ENCODE measurements at places on chromosomes 1 and 21.

GRCh38 chr1:116875391-116875790 lies 34.3 kb upstream of the PTGFRN start:
- no peak for DNase-seq

GRCh38 chr1:164515231-164515630 lies 43.8 kb upstream of the PBX1 start:
- DNase-seq = no peak

- DNase-seq = no peak
Observed at GRCh38 chr1:68745451-68745850, 248.6 kb upstream of the DEPDC1 start.

DNA sequence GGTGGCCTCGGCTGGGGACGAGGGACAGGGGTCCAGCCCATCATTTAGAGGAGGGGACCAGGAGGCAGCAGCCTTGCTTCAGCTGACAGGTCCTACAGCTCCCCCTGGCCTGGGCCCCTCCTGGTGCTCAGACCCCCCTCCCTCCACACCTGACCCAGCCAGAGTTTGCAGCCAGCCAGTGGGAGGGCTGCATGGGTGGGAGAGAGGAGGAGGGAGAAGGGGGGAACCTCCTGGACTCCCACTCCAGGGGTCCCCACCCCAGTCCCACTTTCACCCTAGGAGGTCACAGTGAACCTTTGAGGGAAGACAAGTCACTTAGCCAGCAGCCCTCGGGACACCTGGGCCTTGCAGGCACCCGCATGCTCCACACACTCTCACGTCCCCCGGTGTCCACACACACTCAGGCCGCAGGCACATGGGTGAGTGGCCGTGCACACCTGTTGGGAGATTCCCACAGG lies 108.9 kb upstream of the ZBTB40 start:
- DNase-seq = no peak

- no peak for DNase-seq
Observed at GRCh38 chr21:43191971-43192370, 23.2 kb downstream of the CRYAA start.

DNA sequence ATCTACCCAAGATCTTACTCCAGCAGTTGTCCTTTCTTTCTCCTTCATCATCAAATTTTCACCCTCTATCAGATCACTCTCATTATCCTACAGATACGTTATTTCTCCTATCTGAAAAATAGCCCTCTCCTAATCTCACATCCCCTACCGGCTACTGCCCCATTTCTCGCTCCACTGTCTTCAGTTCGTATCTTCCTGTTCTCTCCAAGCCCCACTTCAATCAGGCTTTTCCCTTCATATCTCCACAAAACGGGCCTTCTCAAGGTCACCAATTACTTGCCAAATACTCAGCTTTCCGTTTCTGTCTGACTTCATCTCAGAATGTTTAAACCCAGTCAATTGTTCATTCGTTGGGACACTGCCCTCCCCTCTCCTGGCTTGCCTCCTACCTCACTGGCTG lies 32.4 kb downstream of the SLC30A1 start:
- no peak for DNase-seq

Data from bone marrow (tissue), 2 donors.